ENCODE measurements at places on chromosomes 2 and 18.

DNA sequence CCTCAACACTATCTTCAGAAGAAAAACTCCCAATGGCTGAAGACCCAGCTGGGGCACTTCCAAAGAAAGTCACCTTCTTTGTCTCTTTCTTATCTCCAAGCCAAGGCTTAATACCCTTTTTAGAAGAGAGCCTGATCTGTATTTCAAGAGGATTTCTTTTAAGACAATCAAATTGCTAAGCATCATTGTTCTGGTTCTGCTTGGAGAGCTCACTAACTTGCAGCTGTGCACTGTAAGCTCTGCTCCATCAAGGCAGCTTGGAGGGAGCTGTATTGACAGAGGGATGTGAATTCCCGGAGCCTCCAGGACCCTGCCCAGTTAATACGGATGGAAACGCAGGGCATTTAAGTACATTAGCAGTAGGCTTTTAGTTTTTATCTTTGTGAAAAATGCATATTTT is 253.1 kb downstream of the TDRD15 start:
- DNase-seq, result no peak

DNA sequence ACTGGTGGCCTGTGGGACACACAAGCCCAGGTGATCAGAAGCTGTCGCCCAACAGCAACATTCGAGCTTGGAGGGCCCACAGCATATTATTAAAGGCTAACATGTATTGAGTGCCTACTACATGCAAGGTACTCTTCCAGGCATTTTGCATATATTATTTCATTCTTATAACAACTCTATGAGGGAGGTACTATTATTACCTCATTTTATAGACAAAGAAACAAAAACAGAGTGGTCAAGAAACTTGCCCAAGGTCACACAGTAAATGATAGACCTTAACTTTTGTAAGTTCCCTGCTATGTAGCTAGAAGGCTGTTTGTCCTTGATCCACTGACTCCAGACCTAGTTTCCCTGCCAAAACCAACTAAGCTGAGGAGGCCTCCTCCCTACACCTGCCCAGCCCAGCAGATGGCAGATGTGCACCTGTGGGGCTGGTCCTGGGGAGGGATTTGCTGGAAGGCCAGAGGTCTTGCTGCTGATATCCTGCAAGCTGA is 35.7 kb downstream of the KANSL3 start:
- DNase-seq, result no peak

DNA sequence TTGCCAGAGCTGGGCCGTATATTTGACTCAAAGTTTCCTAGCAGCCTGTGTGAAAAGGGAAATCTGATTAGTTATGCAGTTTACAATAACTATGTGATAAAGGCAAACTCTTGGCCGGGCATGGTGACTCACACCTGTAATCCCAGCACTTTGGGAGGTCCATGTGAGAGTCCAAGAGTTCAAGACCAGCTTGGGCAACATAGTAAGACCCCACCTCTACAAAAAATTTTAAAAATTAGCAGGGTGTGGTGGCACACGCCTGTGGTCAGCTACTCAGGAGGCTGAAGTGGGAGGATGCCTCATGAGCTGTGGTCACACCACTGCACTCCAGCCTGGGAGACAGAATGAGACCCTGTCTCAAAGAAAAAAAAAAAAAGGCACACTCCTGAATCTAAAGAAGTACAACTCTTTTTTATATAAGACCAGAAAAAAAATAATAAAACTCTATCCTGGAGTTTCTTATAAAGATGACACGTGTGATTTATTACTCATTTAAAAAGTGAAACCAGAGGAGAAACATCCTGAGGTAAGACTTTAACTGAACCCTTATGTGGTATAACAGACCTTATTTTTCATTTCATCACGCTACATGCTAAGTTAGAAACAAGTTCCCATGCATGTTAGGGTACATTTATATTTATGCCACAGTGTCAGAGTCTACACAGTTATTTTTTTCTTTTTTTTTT is 32.6 kb upstream of the KCMF1 start:
- peak; percentile 77 for DNase-seq

DNA sequence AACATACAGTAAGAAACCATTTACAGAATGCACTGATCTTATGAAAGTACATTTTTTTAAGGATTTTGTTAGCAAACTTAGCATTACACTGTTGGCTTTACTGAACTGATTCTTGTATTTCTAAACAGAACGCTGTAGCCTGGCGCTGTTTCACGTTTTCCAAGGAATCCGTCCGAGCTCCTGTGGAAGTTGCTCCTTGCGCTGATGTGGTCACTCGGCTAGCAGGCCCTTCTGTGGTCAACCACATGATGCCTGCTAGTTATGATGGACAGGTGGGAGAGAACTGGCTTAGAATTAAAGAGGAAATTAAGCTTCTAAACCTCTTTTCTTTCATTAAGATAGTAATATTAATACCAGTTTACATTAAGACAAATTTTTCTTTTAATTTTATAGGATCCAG is 76.8 kb downstream of the CEP192 start:
- DNase-seq, result no peak

GRCh38 chr2:11698009-11698922 is 28.3 kb upstream of the NTSR2 start:
- DNase-seq, result no peak

DNA sequence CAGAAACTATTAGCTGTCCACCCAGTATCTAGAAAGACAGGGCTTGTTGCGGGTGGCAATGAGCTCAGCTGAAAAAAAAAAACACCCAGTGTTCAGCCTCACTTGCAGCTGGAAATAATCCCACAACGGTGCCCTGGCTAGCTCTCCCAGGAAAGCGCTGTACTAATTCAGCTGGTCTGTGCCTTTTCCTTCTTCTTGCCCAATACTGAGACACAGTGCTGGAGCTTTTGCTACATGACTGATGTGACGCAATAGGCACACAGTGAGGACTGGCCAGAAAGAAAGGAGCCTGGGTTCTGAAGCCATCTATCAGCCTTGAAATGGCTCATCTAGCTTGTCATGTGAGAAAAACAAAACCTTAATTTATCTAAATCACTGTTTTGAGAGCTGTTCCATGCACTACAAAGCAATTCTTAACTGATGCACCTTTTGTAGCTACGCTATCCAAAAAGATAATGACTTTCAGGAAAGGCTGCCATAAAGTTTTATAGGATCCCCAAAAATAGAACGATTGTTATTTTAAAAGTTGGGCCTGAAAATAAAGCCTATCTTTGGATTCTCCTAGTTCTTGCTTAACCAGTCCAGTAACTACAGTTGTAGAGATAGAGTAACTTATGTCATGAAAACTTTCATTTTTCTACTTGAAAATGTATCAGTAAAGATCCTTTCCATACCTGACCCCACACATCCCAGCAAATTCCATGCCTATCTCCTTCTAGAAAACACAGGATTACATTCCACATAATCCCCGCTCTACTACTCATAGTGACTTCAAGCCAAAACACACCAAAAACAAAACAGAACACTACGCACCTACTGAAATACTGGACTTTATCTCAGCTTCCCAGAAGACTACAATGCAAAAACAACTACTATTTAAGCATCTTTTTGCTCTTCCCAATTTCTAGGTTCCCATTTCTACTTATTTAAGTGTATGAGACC is 15.9 kb downstream of the KIDINS220 start:
- DNase-seq, result no peak

- DNase-seq, result no peak
These were observed 890 bp upstream of the SLC4A3 start for GRCh38 chr2:219626540-219626939.

DNA sequence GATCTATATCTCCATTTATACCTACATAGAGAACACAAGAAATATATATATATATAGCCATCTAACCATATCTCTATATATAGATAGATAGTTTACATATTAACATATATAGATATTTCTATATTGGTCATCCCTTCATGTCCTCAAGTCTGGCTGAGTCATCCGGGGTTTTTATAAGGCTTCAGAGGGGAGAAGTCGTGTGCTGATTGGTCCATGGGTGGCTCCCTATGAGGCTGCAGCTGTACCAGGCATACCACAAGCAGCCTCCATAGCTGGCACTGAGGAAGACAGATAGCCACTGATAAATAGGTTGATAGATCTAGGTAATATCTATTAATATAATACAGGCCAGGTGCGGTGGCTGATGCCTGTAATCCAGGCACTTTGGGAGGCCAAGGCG is 618.3 kb upstream of the SETBP1 start:
- DNase-seq, result no peak

DNA sequence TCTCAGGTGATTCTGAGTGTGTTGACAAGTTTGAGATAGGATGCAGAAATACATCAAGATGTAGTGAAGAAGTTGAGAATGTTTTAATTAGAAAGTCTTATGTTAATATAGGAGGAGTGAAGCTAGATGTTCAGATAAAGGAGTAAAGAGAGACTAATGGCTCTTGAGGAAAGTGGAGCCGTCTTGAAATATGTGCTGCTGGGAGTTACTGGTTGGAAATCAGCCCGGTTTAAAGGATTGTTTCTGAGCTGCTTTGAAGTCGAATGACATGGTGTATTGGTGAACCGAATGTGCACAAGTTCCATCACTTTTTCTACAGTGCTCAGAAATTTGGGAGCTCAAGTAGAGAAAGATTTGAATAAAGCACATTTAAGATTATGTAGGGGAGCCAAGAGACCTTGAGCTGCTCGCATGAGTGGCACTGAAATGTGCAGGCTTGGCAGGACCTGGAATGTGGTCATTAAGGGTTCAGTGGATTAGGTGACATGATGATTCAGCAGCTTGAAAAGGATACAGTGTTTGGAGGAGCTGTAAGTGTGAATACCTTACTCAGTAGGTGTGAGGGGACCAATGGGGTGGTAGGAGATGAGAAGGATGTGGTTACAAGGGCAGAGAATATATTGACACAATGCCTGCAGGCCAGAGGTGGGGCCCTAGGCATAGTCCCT is 68.6 kb downstream of the CAB39 start:
- DNase-seq, result peak; percentile 76

DNA sequence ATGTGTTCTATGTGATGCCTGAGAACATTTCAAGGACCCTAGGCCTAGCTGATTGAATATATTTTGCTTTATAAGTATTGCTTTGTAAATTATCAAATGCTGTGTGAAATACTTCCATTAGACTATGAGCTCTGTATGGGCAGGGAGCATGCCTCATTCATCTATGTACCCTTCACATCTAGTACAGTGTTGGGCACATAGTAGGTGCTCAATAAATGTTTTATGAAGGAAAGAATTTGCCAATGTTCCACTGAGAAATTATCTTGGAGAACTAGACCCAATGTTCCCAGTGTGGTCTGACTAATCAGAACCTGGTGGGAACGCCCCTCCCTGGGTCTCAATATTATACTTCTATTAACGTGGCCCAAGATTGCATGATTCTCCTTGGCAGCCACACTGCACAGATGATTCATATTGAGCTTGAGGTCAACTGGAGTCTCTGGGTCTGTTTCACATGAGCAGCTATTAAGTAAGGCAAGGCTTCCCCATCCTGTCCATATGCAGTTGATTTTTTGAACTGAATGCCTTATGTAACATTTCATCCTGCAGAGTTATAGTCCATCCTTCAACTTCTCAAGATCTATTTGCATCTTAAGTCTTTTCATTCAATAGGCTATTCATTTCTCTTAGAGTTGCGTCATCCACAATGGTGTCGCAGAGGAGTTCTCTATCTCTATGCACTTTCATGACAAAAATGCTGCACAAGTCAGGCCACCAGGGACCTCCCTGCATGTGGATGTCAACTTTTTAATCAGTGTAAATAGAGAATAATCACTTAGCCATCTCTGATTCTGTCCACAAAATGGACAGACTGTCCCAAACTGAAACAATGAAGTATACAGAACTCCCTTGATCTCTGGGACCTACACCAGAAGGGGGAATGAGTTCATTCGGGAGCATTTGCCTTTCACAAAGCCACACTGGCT is 257.6 kb downstream of the CYP26B1 start:
- DNase-seq, result no peak

DNA sequence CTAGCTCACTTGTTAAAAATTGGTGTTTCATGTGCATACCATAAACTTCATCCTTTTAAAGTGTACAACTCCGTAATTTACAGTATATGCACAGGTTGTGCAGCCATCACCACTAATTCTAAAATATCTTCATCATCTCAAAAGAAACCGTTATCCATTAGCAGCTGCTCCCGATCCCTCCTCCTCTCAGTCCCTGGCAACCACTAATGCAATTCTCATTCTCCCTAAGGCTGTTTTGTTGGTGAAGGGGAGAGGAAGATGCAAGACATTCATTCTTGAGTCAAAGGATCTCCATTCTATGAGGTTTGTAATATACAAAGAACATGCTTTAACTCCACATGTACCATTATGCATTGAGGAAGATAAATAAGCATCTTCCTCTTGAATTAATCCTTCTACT is 48.6 kb downstream of the RNU4ATAC start:
- DNase-seq, result no peak

DNA sequence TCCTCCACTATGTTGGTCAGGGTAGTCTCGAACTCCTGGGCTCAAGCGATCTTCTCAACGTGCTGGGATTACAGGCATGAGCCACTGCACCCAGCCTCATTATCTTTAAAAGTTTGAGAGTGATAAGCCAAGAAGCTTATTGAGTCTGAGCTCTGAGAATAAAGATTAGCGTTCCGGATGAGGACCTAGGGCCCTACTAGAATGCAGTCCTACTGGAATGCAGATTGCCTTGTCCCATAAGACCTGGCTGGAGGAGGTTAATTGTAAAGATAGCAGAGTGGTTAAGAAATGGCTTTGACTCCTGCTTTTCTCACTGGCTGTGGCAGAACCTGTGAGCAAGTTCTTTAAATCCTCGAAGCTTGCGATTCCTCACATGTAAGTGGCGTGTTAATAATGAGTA is 4.0 kb downstream of the VWA3B start:
- no peak for DNase-seq

DNA sequence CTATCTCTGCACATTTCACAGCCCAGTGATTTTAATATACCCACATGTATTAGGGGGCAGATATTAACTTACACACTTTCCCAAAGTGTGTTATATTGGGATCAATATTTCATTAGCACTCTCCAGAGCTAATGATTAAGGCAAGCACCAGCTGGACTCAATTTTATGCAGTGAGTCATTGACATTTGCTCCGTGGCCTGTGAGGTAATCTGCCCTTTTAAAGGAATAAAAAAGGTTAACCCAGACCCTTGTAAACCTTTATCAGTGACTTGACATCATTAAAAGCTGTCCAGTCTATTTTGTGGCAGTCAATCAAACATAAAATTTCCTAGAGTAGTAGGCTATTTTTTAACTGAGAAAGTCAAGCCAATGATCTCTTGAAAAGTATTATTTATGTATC is 1870.4 kb upstream of the CELF4 start:
- no peak for DNase-seq

DNA sequence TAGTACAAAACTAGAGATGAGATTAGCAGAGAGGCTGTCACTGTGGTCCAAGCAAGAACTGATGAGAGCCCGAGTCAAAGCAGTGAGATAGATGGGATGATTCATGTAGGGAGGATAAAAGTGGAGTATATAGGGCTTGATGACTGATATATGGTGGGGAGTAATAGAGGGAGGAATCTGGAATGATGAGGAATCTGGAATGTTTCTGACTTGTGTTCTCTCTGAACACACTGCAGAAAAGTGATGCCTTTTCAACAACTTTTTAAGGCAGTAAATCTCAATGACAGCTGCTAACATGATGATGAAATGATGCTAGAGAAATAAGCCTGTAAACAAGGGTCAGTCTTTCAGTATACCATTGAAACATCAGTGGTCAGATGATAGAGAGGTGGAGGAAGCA is 143.5 kb upstream of the SP5 start:
- DNase-seq, result no peak

GRCh38 chr2:207914716-207915115 is 110.6 kb downstream of the PLEKHM3 start:
- no peak for DNase-seq
